ENCODE measurements at places on chromosomes 4 and X. TPM values are rescaled to one million over a fixed set of nuclear protein-coding genes. Genes with fewer than 3 reads are reported as not detected.

The CHRNA9 gene
- total RNA-seq = not detected

The PPARGC1A gene
- 75.4 TPM for total RNA-seq

DNA sequence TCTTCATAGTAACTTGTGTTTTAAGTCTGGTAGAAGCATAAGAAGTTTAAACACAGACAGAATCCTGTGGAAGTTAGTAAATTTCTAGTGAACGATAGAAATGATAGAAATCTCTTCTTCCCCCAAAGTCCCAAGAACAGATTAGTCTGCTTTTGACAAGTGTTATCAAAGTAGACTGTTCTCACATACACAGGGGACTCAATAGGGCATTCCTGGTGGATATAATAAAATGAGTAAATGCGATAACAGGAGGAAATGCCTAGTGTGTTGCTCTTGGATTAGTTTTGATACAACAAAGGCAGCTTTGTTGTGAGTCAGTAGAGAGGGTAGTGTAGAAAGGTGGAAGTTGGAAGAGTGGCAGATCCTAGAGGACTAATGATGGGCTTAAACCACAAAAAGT is 43.5 kb downstream of the CLCN3 start:
- no peak for DNase-seq

- no peak for DNase-seq
Measured at GRCh38 chrX:134846042-134846441, 144.7 kb upstream of the SMIM10 start.

All from left cardiac atrium (tissue), 4 donors.